ENCODE measurements at places on chromosomes 7 and 10.

GRCh38 chr7:46933596-46933995, 648.3 kb downstream of the TNS3 start:
- DNase-seq, result peak; percentile 69

- no peak for DNase-seq
These were observed 18.2 kb upstream of the UNCX start for GRCh38 chr7:1214516-1214915.

- DNase-seq, result peak; percentile 47
These were observed 961.5 kb downstream of the KCNMA1 start for GRCh38 chr10:76675951-76676587.

- peak; percentile 60 for DNase-seq
These were observed 105.8 kb upstream of the ANK3 start for GRCh38 chr10:60495338-60496055.

DNA sequence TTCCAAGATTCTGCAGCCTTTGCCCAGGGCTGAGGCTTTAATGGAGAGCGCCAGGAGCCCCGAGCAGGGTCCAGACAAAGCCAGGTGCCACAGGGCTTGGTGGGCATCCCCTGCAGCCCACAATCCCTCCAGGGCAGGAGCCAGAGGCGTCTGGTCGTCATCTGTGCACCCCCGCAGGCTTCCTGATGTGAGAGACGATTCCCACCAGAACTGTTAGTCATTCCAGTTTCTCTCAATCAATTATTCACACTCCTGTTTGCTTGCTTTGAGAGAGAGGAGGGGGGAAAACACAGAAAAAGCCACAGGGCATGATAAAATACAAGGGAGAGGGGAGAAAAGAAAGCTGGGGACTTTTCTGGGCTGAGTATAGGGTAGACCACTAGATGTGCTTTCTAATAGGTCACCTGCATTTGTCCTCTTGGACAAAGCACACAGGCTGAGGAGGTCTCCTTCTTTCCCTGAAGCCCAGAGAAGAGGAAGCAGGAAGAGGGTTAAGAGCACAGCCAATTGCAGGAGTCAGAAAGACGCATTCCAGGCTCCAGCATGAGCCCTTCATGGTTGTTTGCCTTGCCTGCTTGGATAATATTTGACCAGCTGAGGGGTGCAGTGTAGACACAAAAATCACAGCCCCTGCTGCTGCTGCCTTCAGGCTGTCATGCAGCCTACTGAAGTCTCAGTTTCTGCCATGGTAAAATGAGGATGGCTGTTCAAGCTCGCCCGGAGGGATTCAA, 194.4 kb downstream of the PLXNA4 start:
- DNase-seq, result peak; percentile 18

- DNase-seq, result peak; percentile 64
These were observed 402.9 kb downstream of the MAGI2 start for GRCh38 chr7:79050603-79051002.

- DNase-seq, result no peak
These were observed 473 bp upstream of the CCDC201 start for GRCh38 chr7:45873355-45873754.

Measured in cardiac fibroblast (primary cell).